AG09309 (cell line): ENCODE measurements at places on chromosomes 5 and 9.

DNA sequence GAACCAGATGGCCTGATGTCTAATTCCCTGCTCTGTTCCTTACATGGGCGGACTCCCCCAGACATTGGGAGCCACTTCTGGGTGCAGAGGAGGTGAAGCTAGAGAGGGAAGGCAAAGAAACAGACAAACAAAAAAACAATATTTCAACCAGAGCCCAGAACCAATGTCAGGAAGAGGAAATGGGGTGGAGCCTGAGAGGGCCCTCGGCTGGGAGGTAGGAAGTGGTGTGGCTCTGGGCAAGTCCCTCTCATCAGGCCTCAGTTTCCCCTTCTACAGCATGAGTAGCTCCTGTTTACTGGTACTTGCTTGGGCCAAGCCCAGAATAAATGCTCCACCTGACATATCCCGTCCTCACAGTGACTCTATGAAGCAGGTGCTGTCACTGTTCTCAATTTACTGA lies 11.1 kb downstream of the SH2D3C start:
- DNase-seq: no peak

DNA sequence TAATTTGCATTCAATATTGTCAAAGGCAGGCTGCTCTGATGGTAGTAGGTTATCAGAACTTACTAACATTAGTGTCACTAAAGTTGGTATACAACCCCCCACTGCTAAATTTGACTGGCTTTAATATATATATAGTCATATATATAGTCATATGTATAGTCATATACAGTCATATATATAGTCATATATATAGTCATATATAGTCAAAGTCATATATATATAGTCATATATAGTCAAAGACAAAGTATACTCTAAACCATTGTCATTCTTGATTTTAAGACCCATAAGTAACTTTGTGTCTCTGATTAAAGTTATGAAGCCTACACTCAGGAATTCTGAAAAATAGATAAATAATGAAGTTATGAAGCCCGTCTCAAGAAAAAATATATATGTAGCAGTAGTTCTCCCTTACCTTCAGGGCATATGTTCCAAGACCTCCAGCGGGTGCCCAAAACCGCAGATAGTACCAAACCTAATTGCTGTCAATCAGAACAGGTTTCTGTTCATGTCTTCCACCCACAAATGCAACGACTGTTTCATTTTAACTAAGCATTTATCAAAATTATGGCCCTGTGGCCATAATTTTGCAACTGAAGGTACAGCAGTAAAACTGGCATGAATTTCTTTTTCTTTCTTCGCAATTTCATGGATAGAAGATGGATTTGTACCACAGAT lies 40.1 kb downstream of the TRPM6 start:
- no peak for DNase-seq

- DNase-seq: no peak
Measured at GRCh38 chr9:114235033-114235661, 79.8 kb downstream of the COL27A1 start.

DNA sequence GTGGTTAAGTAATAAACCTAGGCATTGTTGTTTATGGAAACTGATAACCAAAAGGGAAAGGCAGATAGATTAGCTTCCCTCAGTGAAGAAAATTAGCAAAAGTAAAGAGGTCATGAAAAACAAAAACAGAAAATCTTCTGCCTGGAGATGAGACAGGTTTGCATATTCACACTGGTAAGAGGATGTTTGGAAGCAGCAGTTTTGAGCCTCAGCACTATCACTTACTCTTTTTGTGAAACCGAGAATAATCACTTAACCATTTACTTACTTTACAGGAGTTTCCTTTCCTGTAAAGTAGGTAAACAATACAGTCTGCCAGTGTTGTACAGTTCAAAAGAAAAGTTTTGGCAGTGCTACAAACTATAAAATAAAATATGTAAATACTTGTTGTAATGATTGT lies 35.5 kb upstream of the EMB start:
- no peak for DNase-seq

DNA sequence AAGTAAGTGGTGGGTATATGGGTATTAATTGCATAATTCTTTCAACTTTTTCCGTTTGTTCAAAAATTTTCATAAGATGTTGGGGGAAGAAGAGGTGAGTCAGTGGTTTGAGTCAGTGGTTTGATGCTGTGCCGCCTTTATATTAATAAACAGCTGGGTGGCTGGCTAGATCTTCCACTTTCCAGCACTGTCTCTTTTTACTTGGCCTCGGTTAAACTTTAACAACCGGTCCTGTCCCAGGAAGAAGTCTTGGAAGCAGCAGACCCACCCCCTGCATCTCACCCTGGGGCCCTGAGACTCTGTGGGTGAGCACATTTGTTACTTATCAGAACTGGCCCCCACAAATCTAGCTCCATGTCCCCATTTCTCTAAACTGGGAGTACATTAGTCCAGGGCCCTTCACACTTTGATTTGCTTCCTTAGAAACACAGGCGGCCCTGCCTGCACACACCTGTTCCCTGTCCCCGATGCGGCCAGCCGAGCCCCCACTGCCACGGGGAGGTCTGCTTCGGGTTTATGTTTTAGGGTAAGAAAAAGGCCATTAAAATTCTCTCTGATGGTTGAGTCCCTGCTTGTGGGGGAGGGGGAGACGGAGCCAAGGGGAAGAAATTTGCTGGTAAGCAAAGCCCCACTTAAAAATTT lies 90.7 kb downstream of the PTCH1 start:
- no peak for DNase-seq

GRCh38 chr9:95313010-95313498 lies 4.5 kb downstream of the FANCC start:
- no peak for DNase-seq

GRCh38 chr9:85631809-85632208 lies 109.9 kb downstream of the AGTPBP1 start:
- DNase-seq: no peak

DNA sequence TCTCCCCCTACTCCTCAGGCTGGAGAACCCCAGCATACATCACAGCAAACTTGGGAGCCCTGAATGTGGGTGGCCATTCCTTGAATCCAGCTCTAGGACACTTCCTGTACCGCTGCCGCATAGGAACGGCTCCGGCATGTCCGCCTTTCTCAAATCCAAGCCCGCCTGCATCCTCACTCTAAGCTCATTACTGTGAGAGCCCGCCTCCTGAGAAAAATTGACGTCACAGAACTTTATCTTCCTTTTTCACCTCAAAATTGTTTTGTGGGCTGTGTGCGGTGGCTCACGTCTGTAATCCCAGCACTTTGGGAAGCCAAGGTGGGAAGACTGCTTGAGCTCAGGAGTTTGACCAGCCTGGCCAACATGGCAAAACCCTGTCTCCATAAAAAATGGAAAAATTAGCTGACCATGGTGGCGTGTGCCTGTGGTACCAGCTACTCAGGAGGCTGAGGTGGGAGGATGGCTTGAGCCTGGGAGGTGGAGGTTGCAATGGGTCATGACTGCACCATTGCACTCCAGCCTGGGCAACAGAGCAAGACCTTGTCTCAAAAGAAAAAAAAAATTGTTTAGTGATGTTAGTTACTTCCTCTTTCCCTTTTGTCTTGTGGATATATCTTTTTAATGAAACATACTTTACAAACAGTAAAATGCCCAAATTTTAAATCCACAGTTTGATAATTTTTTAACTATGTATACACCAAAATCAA lies 22.8 kb downstream of the RNF44 start:
- no peak for DNase-seq

DNA sequence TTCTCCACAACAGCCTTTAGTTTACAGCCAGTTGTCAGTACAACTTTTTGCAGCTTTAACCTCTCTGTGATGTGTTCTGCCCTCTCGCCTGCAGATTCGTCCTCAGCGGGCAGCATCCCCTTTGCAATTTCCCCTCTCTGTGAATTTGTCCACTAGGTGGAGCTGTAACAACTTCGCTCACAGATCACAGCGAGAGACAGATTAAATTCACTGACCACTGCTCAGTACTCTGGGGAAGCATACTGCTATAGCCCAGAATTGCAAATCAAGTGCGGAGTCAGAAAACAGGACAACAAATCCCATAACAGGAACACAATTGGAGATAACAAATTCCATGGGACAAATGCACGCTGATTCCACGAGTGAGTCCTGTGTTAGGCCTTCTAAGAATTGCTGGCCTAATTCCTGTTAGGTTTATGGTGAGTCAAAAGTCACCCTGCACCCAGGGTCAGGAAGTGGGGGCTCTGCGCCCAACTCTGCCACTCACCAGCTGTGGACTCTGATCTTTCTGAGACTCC lies 2124.9 kb downstream of the MAT2B start:
- DNase-seq: no peak

DNA sequence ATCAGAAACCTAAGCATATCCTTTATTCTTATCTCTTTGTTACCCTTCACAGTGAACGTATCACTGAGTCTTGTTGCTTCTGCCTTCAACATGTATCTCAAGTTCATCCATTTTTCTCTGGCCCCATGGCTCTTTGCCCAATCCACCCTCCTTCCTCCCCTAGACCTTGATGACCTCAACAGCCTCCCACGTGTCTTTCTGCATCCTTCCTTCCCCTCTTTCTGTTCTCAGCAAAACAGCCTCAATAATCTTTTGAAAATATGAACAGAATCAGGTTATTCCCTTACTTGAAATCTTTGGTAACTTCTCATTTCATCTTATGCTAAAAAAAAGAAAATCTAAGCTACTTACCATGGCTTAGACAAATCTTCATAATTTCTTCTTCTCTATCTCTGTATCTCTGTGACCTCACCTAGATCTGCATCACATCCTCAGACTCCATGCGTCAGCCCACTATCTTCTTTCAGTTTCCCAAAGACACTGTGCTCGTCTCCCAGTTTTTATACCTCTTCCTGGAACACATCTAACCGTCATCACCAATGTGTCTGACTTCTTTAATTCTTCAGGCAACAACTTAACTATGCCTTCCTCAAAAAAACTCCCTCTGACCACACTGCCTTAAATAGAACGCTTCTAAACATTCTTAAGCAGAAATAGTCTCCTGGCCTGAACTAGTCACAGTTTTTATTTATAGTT lies 208.0 kb downstream of the PARP8 start:
- no peak for DNase-seq

DNA sequence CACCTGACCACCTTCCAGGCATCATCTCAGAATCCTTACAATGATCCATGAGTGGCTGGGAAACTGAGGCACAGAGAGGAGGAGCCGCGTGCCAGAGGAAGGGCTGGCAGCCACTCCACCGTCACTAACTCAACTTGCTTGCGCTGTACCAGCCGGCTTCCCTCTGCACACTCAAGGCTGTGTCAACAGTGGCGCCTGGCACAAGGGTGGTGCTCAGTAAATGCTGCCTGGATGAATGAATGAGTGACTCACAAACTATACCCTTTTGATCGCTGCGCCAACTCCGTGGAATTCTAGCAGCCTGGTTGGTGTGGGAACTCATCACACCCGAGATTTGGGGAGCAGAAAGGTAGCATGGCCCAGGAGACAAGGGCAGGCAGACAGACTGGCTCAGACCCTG lies 21.9 kb downstream of the PRRX2 start:
- DNase-seq: no peak

DNA sequence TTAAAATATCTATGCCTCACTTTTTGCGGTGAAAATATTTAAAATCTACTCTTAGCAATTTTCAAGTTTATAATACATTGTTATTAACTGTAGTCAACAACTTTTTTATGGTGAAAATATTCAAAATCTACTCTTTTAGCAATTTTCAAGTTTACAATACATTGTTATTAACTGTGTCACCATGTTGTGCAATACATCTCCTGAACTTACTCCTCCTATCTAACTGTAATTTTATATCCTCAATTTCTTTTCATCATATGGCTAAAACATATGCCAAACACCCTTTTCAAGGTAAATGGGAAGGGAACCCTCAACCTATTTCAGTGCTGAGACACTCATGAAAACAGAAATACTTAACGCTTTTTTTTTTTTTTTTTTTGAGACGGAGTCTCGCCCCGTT lies 982.7 kb upstream of the DMAC1 start:
- DNase-seq: no peak

GRCh38 chr5:149063896-149064478 lies 1.1 kb upstream of the SH3TC2 start:
- no peak for DNase-seq

DNA sequence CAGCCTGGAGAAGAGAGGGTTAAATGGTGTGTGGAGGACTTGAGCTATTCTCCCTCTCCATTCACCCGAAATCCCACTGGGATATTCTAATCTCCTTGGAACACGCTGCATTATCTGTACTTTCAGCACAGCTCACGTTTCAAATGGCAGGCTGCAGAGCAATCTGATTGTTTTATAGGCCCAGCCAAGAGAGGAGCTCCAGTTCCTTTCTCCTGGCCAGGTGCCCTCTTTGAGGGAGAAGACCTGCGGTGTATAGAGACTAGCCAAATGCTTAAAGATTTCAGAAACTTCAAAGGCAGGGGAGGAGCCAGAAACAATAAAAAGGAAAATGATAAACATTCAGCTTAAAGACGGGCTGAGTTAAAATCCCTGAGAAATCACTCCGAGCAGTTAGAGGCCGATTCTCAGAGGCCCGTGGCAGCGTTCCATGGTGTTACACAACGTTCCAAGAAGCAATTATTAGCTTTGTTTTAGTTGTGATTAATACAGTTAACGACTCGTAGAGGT lies 564.0 kb upstream of the KLF4 start:
- peak; percentile 28 for DNase-seq

GRCh38 chr5:71771191-71771590 lies 52.1 kb downstream of the CARTPT start:
- no peak for DNase-seq

GRCh38 chr5:88825584-88826315 lies 57.2 kb downstream of the MEF2C start:
- no peak for DNase-seq

DNA sequence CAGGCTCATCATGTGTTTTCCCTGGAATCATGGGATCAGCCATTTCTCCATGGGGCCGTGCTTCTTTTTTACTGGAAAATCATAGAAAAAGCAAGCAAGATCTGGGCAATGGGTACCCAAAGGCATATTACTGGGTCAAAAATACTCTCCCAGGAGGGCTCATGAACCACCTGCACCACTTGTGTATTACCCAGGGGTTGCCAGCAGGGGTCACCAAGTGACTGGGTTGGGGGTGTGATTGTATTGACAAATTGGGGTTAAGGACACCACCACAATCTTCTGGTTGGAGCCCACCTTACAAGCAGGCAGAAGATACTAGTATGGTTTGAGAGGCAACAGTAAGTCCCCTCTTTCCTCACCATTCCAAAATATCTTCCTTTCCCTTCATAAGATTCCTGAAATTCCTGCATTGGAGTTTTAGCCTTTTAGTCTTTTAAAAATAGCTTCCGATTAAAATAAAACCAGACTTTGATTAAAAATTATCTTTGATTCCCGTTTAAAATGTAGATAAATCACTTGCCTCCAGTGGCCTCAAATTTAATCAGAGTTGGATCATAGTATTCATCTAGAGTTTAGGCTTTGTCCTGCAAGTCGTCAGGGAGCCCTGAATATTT lies 603.3 kb downstream of the KIF4B start:
- no peak for DNase-seq

- DNase-seq: no peak
Measured at GRCh38 chr9:127761061-127761460, 17.4 kb downstream of the SH2D3C start.

GRCh38 chr5:88883836-88884607 lies 1.0 kb upstream of the MEF2C start:
- peak; percentile 16 for DNase-seq

- DNase-seq: no peak
Measured at GRCh38 chr5:130762031-130762430, 403.0 kb downstream of the HINT1 start.
